ENCODE measurements at places on chromosomes 5 and 9.

DNA sequence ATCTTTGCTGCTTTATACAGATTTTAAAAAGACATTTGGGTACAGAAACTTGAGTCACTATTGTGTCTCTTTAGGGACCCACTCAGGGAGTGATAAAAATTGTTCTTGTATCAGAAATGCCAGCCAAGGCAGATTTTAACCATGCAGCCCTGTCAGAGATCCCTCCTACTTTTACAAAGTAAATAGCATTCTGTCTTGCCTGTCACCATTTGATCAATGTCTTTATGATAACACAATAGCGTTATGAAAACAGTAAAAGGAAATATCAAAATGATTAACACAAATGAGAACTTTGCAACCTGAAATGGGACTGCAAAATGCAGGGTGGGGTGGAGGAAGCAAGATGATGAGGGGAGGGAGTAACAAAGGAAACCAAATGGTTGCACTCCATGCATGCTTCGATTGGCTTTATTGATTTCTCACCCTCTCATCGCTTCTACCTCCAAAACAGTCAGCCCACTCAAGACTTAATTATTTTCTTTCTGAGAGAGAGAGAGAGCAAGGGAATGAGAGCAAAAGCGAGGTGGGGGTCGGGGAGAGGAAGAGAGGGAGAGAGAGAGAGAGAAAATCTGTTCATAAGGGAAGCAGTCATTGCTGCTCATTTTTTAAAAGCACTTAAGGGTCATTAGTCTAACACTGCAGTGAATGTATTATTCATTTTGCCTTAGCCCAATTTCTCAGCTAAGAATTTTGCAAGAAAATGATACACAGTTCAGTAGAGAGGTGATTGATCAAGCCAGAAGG lies 576.5 kb downstream of the CSNK1G3 start:
- DNase-seq = no peak

- DNase-seq = no peak
Measured at GRCh38 chr5:36694351-36694750, 87.9 kb downstream of the SLC1A3 start.

DNA sequence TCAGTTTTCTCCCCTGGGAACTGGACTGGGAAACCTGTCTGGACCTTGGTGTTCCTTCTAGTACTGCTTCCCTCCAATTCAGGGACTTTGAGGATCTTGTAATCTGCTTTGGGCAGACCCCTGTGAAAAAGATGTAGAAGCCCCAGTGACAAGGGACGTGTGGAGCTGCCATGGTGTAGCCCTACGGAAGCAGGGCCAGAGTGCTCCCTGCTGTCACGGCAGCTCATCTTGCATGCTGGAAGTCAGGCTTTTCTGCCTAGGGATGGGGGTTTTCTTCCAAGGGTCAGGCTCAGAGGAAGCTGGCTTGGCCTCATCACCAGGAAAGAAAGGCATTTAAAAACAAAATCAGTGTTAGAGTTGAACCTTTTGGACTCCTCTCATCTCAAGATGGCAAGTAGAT lies 86.4 kb downstream of the AMBP start:
- DNase-seq = no peak

- DNase-seq = no peak
Measured at GRCh38 chr9:131421691-131422090, 27.8 kb downstream of the PRRC2B start.

DNA sequence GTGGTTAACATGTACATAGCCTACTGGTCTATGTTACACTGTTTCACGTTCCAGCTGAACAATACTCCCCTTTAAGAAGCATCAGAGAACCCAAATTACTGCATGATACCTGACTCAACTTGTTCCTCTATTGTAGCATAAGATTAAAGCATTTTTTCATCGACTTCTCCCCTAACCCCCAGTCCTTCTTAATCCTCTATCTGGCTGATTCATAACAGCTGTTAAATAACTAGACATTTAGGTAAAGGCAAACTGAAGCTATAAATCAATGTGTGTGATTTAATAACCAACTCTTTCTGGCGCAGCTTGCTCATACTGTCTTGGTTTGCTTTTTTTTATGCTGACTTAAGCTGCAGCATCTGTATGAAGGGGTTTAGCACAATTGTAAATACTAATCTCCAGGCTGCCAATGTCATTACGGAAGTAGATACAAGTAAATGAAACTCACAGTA lies 94.2 kb upstream of the MTAP start:
- no peak for DNase-seq

Data from activated naive CD4-positive, alpha-beta T cell treated with anti-CD3 and anti-CD28 coated beads for 36 hours (primary cell).